ENCODE measurements at places on chromosomes 6 and 20.

DNA sequence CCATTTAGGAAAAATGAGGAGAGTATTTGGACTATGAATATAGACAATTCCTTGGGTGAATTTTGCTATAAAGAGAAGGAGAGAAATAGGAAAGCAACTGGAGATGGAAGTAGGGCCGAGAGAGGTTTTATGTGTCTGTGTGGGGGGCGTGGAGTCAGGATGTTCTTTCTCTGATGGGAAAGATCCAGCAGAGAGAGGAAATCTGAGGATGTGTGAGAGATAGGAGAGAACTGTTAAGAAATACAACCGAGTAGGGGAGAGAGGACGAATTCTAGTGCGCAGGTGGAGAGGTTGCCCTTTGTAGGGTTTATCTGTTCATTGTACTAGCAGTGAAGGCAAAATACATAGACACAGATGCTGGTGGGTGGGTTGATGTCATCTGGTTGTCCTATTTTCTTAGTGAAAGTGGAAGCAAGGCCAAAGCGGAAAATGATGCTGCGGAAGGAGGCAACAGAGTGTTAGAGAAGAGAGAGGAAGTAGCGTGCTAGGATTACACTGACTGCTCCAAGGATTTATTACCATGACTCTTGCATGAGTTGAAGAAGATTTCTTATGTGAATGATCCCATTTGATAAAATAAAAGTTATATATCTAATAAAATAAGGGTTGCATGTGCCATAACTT lies 57.7 kb downstream of the CLVS2 start:
- DNase-seq: no peak

DNA sequence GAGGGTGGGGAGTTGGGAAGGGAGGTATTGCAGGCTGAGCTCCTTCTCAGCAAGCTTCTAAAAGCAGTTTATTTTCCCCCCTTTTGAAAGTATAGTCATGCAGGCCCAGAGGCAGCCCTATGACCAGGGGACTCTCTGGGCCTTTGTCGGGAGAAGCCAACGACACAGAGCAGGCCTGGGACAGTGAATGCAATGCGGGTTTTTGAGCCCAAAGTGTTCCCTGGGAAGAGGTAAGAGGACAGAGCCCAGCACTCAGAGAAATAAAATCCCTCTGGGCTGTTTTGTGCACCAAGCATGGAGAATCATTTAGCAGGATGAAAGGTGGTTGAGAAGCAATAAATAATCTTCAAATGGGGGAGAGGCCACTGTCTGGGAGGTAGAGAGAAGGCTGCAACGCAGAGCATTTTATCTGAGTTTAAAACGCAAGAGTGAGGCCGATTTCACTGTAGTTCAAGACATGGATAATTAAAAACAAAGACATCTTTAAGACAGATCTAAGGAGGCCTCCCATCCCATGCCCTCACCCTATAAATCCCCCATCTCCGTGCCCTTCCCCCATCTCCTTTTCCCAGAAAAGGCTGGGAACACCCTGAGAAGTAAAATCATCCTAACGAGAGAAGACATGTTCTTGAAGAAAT lies 237.5 kb downstream of the CDC5L start:
- no peak for DNase-seq

DNA sequence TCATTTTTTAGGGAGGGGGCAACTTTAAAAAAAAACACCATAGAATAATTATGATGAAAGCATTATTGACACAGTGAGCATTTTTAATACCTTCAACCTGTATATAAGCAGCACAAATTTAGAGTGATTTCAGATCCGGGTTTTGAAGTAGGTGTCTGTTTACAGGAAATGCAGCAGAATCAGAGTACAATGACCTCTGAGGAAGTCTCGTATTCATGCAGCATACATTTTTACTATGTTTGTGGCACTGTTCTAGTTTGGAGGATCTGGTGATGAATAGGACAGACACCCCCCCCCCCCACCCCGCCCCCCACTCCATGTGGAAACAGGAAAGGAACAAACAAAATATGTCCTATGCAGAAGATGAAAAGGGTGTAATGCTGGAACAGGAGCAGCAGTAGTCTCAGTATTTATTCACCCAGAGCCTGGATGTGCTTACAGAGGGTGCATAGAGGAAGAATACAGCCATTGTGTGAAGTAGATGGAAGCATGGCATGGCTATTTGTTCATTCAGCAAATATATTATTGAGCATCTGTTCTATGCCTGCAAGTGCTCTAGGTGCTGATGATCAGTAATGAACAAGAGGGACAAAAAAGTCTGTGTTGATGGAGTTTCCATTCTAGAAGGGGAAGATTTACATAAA lies 19.7 kb downstream of the VAPB start:
- peak; percentile 12 for DNase-seq

DNA sequence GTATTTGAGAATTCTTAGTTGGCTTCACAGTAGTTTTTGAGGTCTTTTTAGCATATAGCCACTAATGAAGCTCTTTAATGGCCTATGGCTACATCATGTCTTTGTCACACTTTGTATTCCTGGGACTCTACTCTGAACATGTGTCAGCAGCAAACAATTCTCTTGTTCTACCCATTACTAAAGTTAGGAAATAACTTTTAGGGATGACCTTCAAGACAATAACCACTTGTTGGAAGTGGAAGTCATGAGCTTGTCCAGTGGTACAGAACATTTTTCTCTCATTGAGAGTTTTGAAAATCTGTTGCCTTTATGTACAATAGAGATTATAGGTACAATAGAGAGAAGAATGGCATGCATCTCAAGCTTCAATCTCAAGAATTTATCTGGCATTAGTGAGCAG lies 571.6 kb upstream of the JAG1 start:
- DNase-seq: no peak

DNA sequence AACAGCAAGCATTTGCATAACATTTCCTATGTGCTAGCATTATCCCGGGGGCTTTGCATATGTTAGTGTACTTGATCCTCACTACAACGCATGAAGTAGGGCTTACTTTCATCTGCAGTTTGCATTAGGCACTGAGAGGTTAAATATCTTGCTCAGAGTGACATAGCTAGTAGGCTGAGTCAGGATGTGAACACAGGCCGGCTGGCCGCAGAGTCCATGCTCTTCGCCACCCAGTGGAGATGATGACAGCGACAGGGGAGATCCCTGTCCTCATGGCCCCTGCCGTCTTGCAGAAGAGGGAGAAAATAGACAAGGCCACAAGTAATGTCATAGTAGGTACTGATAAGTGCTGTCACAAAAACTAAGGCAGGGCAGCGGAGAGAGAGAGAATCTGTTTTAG lies 46.9 kb downstream of the LYRM4 start:
- no peak for DNase-seq

GRCh38 chr6:30656513-30656912 lies 9.6 kb downstream of the C6orf136 start:
- no peak for DNase-seq

- no peak for DNase-seq
Measured at GRCh38 chr20:40953856-40954255, 74.8 kb upstream of the TOP1 start.

DNA sequence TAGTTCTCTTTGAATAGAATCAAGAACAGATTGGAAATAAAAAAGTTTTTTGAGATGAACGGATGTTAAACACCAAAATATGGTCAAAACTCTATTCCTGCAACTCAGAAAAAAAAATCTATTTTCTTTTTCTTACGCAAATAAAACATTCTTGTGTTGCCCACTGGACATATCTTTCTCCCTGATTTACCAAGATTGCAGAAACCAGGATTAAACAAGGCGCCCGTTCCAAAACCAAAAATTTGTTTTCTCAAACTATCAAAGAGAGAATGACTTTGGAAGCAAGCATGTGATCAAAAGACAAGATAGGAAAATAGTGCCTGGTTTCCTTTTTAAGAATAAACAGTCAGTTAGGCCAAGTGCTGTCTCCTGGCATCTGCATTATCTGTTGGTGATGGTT lies 273.1 kb downstream of the CLIC5 start:
- no peak for DNase-seq

DNA sequence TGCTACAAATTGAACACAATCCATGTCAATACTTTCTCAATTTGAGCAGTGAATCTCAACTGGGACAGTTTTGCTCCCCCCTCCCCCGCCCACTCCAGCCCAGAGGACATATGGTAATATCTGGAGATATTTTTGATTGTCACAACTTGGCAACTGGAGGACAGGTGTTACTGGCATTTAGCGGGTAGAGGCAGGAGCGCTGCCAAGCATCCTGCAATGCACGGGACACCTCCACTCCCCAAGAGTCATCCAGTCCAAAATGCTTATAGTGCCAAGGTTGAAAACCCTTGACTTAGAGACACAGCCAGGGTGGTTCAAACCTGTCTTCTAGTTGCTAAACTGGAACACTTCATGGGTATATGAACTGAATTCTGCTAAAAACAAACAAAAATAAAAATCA lies 26.9 kb upstream of the LRRC1 start:
- DNase-seq: no peak

- no peak for DNase-seq
Measured at GRCh38 chr6:24194978-24195700, 69.1 kb downstream of the NRSN1 start.

DNA sequence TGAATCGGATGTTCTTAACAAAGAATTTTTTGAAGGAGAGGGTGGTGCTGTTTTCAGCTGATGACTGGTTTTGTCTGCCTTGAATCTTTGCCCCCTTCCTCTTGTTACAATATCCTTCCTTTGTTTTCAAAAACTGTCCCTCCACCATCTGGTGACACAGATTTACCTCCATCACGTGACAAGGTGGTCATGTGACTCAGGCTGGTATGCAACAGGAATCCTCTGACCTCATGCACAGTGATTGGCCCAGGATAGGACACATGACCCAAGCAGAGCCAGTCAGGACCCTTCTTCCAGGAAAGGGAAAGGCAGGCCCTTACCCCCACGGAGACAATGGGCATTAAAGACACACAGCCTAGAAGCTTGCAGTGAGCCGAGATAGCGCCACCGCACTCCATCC lies 84.7 kb upstream of the MC3R start:
- DNase-seq: no peak

GRCh38 chr6:104326173-104327001 lies 533.3 kb downstream of the HACE1 start:
- DNase-seq: no peak

DNA sequence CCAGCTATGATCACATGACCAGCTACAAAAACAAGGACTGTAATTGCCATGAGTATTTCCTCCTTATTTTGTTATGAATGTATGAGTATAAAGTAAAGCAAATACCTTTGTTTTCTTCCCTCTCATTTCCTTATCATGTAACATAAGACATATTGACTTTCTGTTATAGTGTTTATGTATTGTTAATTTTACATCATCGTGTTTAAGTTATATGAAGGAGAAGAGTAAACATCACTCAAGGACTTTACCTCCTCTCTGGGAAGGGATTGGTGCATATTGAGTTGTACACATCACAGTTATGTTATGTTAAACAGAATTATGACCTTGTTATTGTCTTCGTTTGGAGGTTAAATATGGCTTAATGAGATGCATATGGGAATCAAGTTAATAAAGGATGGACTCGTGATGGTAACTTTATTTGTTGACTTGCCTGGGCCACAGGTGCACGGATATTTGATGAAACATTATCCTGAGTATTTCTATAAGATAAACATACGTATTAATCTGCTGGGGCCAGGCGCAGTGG lies 57.3 kb upstream of the CNKSR3 start:
- no peak for DNase-seq

DNA sequence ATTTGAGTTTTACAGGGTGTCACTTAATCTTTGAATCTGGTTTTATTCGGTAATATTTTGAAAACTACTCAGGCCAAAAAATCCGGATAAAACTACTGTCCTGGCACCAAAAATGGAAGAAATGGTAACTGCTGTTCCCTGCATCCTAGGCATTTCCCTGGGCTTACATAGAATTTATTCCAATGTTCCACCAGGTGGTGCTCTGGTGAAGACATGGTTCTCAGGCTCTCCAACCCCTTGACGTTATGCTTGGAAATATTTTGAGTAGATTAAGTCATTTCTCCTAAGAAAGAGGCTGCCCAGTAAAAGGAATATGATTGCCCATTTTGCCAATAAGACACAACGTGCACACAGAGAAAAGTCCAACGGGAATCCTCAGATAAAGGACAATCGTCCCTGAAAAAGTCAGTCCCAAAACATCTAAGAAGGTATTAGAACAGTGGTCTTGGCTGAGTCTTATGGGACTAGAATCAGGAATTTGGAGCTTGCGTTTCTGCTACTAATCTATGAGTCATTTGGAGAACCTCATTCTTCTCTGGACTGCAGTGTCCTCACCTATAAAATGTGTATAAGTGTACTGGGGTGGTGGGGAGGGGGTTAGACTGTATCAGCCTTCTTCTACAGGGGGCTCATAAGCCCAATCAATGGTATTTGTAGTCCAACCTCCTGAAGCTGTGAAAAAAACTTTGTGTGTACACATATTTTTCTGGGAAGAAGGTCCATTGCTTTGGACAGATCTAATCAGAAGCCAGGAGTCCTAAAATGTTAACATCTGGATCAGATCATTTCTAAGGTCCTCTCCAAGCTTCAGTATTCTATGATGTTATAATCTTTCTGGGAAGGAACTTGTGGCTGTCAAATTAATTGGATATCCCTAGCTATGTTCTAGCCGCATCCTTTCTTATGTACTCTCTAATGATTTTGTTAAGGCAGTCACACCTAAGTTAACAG lies 131.0 kb upstream of the BMP2 start:
- no peak for DNase-seq

GRCh38 chr20:371755-372542 lies 8.6 kb upstream of the TRIB3 start:
- no peak for DNase-seq

- no peak for DNase-seq
Measured at GRCh38 chr6:25956226-25956625, 6.4 kb upstream of the TRIM38 start.

- DNase-seq: peak; percentile 32
Measured at GRCh38 chr6:24743944-24744335, 25.0 kb upstream of the C6orf62 start.

- no peak for DNase-seq
Measured at GRCh38 chr6:119511024-119511423, 161.5 kb upstream of the MAN1A1 start.

DNA sequence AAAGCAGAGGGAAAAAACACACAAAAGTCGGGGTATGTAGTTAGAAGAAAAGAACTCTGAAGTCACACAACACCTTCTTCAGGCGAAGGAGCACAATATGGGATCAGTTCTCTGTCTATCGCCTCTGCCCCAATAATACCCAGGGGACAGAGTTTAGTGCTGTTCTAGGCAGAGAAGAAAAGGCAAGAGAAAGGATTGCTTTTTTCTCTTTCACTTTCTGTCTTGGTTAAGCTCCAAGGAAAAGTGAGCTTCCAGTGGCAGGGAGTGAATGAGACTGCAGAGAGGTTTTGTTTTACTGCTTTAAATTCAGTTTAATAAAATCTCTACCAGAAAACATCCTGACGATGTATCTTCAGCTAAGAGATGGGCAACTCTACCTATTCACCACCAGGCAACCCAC lies 86.6 kb upstream of the STXBP5 start:
- no peak for DNase-seq

GRCh38 chr6:107218142-107218541 lies 102.8 kb upstream of the BEND3 start:
- DNase-seq: no peak

- peak; percentile 70 for DNase-seq
Measured at GRCh38 chr6:53244958-53245357, 96.3 kb upstream of the GCM1 start.

GRCh38 chr6:155272353-155273232 lies 8.8 kb downstream of the CLDN20 start:
- DNase-seq: no peak
